IMR-90 (cell line): ENCODE measurements at places on chromosomes 16 and 17. TPM values are rescaled to one million over a fixed set of nuclear protein-coding genes. Genes with fewer than 3 reads are reported as not detected.
A peak's percentile ranks its signal among the peaks of the same experiment; 100 is the strongest.

GRCh38 chr16:78211946-78212345 is 112.5 kb downstream of the WWOX start:
- no peak for DNase-seq

- no peak for DNase-seq
These were observed 171.6 kb downstream of the CDH11 start for GRCh38 chr16:64950262-64950661.

GRCh38 chr17:35423761-35424160 is 8.5 kb downstream of the SLFN12 start:
- peak; percentile 36 for DNase-seq

The RAB37 gene
- not detected in 2 replicates for total RNA-seq

The GUCY2D gene
- not detected in 2 replicates for total RNA-seq

- DNase-seq, result peak; percentile 54
These were observed 166.3 kb upstream of the FOXF1 start for GRCh38 chr16:86343796-86344585.

- DNase-seq, result peak; percentile 21
These were observed 310.9 kb upstream of the KCNJ16 start for GRCh38 chr17:69764146-69764545.

GRCh38 chr17:81470944-81471817 is 41.4 kb downstream of the ACTG1 start:
- DNase-seq, result peak; percentile 30

The CTRB1 gene
- total RNA-seq, result not detected in 2 replicates

The SLX1A gene
- total RNA-seq, result 8.4 and 11.4 TPM in 2 replicates

DNA sequence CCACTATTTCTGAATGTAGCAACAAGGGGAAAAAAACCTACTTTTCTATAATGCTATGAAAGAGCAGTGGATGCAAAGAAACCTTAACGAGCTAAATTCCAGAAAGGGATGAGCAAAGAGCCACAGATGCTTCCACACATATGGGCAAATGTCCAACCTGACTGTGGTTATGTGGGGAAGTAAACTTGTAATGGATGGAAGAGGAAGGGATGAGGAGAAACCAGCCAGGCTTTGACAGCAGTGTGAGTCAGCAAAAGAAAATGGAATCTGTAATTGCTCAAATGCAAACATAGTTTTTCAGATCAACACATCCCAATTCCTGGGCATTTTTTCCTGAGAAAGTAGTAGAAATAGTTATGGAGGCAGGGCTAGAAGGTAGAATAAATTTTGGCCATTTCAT is 204.8 kb upstream of the CPHXL start:
- peak; percentile 97 for DNase-seq

DNA sequence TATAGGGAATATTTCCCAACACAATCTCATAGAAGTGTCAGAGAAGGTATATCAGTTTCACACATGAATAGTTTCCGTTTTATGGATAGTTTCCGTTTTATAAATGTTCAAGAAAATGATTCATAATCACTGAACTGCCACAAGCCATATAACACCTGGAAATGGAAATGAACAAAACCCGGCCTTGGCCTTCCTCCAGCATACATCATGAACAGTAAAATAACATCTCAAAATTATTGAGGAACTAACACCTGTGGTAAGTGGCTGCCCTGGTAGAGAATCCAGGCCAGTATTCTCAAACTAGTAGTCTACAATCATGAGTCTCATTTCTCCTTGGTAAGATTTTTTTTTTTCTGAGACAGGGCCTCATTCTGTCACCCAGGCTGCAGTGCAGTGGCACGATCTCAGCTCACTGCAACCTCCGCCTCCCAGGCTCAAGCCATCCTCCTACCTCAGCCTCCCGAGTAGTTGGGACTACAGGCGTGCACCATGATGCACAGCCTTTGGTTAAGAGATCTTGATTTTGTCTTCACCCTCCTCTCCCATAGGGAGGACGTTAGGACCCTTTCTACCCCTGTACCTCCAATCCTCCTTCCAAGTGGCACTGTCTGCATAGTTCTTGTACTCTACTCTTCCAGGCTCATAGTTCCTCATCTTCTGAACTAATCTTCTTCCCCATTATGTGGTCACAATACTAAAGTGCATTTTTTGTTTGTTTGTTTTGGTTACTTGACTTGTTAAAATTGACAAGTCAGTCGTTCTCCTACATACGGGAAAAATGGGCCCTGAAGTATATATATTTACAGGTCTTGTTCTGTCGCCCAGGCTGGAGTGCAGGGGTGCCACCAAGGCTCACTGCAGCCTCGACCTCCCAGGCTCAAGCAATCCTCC is 15.0 kb upstream of the RGS9 start:
- DNase-seq, result no peak

- no peak for DNase-seq
These were observed 33.2 kb downstream of the TIMM22 start for GRCh38 chr17:1029922-1030644.

GRCh38 chr17:42131981-42132432 is 9.4 kb downstream of the HSPB9 start:
- DNase-seq, result peak; percentile 28

GRCh38 chr17:75472119-75472518 is 15.7 kb downstream of the TMEM94 start:
- DNase-seq, result no peak

- DNase-seq, result no peak
These were observed 278.8 kb upstream of the C16orf82 start for GRCh38 chr16:26787924-26788323.

The MRC2 gene
- 37.5 and 39.3 TPM in 2 replicates for total RNA-seq

DNA sequence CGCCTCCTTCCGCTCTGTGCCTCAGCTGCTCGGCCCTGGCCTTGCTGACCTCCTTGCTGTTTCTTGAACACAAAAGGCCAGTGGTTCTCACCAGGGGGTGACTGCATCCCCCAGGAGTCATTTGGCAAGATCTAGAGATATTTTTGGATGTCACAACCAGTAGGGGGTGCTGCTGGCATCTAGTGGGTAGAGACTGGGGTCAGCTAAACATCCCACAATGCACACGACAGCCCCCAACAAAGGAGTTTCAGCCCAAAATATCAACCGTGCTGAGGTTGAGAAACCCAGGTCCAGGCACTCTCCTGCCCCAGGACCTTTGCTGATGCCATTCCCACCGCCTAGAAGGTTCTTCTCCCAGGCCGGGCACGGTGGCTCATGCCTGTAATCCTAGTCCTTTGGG is 39.7 kb downstream of the ABCC6 start:
- DNase-seq, result no peak

- peak; percentile 82 for DNase-seq
These were observed 105.0 kb downstream of the ZNF778 start for GRCh38 chr16:89322321-89323119.

The VPS35L gene
- total RNA-seq, result 20.3 and 28.0 TPM in 2 replicates
